ENCODE measurements at places on chromosomes 2 and 18.

GRCh38 chr2:229109195-229109594 lies 161.9 kb downstream of the PID1 start:
- DNase-seq, result no peak

DNA sequence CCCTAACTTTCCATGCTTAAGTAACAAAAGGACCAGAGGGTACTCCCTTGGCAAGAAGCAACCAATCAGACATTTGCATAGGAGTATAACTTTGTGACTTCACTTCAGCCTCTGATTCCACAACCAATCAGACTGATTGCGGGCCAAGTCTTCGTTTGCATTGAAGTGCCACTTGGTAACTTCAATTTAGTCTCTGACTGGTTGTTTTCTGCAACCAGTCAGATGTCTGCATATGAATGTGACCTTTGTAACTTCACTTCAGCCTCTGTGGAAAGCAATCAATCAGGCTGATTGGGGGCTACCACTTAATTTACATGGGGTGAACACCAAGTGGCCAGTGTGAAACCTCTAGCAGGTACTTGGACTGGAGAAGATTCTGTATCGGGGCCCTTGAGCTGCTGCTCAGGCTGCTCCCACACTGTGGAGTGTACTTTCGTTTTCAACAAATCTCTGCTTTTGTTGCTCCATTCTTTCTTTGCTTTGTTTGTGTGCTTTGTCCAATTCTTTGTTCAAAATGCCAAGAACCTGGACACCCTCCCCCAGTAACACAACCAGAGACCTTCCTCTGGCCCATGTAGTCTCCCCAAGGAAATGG lies 241.5 kb downstream of the ACKR3 start:
- DNase-seq, result no peak

DNA sequence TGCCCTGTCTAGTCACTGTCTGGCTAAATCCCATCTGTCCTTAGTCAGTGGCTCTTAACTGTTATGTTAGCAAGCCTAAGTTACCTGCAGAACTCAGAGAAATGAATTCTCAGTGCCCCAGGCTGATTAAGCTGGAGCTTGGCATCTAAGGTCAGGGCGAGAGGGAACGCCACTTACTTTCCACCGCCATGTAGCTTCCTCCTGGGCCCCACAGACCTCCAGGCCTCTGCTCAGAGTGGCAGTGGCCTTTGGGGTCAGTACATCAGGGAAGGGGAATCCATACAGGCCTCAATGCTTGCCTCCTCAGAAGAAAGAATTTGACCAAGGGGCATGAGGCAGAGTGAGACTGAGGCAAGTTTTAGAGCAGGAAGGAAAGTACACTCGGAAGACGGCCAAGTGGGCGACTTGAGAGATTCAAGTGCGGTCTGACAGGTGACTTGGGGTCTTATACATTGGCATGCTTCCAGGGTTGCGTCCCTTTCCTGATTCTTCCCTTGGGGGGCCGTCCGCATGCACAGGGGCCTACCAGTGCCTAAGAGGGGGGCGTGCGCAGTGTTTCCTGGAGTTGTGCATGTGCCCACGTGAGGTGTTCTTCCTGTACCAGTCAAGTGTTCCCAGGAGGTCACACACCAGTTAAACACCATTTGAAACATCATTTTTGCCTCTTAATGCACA lies 64.1 kb downstream of the EMILIN2 start:
- DNase-seq, result no peak

DNA sequence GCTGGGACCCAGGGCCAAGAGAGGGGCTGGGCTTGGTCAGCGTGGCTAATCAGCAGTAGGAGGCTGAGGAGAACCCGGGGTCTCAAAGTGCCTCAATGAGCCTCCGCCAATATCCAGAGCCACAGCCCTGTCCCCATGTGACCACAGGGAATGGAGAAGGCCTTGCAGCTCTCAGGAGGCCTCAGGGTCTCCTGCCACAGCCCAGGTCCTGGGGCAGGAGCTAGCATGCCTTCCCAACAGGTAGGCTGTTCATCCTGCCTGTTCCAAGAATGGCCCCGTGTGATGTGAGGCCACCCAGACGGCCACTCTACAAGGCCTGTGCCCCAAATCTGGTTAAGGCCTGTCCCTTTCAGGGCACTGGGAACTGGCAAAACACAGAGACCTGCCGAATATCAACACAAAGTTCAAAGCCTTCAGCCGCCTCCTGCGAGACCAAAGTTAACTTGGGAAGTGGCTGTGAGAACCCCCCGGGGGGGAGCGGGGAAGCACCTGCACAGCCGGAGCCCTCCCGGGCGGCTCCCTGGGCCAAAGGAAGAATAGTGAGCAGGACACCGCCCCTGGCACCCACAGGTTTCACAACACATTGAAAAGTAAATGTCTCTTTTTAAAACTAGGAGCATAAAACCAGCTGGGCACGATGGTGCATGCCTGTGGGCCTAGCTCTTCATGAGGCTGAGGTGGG lies 4.5 kb upstream of the LIMS2 start:
- no peak for DNase-seq

DNA sequence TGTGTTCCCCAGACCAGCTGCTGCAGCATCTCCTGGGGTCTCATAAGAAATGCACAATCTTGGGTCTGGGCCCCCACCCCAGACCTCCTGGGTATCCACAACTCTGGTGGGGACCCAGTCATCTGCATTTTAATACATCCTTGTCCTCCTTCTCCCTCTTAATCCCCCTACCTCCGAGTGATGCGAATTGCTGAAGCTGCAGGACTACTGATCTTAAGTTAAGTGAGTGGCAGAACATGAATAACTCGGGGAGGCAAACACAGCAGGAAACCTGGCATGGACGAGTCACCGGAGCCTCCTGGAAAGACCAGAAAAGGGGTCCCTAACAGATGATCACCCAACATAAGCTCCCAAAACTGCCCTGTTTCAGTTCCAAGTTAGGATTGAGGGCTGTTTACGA lies 283.2 kb upstream of the MGAT5 start:
- no peak for DNase-seq

DNA sequence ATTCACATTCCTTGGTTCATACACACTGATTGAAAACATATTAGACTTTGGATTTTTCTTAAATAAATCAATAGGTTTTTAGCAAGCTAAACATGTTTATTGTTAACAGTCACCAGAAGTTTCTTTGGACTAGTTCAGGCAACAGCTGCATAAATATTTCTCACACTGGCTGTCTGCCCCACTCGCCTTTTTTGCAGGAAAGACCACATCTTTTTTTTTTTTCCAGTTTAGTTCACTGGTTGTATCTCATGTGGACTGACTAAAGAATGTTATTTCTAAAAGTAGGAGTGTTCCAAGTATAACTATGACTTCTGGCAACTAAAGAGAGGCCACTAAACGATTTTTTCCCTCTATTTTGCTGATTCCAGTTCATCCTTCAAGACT lies 31.1 kb downstream of the SLC40A1 start:
- no peak for DNase-seq

DNA sequence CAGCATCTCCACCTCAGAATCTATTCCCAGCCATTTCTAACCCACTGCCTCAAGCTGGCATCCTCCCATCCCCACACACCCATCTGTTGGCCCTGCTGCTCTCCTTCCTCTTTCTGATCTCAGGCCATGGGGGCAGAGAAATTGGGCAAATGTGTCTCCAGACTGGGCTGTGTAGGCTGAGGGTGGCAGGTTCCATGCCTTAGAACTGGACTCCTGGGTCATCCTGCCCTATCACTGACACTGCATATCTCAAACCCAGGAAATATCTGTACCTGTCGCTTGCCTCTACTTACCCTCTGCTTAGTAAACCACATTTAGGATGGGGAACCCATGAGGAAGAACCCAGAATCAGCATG lies 1.8 kb downstream of the WNT10A start:
- DNase-seq, result no peak

DNA sequence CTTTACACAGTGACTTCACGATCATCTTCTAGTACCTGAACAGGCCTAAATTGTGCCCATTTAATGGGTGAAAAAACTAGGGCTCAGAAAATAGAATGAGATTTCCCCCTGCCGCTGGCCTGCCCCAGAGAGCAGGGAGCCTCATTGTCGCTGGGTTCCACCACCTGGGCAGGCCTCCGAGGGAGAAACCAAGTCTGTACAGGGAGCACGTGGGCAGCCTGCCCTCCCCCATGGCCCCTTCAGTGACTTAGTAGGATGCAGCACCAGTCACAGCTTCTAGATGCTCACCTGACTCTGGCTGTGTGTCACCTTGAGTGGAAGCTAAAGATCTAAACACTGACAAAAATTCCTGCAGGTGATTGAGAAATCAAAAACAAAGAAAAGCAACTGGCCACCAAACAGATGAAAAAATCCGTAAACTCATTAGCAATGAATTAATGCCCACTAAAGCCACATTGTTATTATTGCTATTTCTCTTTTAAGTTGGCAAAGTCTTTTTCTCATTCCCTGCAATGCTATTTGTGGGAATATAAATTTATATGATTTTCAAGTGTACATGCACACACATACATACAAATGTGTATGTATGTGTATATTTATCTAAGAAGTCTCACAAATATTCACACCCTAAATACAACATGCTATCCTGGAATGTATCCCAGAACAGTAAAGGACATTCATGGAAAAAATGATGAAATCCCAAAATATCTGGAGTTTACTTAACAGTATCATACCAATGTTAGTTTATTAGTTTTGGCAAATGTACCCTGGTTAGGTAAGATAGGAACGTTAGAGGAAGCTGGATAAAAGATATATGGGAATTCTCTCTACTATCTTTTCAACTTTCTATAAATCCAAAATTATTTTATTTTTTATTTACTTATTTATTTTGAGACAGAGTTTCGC lies 18.7 kb upstream of the ASPRV1 start:
- no peak for DNase-seq

DNA sequence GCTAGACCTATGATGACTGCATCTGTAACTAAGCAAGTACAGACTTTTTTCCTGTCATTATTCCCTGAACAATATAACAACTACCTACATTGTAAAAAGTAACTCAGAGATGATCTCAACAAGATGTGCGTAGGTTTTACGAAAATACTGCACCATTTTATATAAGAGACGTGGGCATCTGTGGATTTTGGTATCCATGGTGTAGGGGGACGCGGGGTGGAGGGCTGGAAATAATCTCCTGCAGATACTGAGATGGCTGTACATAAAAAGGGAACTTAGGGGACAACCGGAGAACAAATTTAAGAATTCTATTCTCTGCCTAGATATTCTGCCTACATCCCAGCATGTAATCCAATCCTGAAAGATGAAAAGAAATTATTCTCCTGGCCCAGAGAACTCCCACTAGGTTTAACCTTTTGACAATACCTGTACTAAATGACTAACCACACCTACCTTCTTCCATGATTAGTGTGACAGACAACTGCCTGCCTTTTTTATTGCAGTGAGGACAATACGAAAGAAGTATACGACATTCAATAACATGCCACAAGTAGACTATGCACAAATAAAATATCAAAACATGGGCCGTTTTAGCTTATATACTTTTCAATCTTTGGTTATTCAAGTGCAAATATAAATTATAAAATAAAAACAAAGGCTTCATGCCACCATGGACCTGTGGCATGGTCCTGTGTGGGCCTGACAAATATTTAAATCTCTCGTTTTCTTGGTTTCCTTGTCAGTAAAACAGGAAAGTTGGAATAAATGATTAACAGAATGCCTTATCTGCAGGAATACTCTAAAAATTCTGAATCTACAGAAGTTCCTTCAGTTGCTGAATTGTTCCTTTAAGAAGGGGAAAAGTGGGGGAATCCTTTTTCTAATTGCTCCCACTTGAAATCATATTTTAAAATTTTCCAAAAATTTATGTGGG lies 46.3 kb downstream of the RTN4 start:
- no peak for DNase-seq

GRCh38 chr2:230678451-230678850 lies 34.2 kb upstream of the CAB39 start:
- DNase-seq, result no peak

- DNase-seq, result no peak
Observed at GRCh38 chr2:222490131-222490530, 65.8 kb downstream of the SGPP2 start.

DNA sequence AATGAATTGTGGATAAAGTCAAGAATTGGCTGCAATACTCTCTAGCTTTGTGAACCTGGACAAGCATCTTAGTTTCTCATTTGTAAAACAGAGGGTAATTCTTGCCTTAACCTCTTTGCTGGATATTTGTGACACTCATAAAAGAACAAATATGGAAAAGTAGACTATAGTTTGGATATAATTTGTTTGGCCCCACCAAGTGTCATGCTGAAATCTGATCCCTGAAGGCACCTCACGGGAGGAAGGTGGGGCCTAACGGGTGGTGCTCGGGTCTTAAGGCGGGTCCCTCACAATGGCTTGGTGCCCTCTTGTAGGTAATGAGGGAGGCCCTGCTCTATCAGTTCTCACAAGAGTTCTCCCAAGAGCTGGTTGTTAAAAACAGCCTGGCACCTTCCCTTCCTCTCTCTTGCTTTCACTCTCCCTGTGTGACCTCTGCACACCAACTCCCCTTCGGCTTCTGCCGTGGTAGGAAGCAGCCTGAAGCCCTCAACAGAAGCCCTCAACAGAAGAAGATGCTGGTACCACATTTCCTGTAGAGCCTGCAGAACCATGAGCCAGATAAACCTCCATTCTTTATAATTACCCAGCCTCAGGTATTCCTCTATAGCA lies 37.4 kb downstream of the ARL4C start:
- no peak for DNase-seq

- no peak for DNase-seq
Observed at GRCh38 chr2:77520641-77521547, 1.3 kb downstream of the LRRTM4 start.

- DNase-seq, result no peak
Observed at GRCh38 chr2:80102026-80102425, 202.5 kb downstream of the LRRTM1 start.

DNA sequence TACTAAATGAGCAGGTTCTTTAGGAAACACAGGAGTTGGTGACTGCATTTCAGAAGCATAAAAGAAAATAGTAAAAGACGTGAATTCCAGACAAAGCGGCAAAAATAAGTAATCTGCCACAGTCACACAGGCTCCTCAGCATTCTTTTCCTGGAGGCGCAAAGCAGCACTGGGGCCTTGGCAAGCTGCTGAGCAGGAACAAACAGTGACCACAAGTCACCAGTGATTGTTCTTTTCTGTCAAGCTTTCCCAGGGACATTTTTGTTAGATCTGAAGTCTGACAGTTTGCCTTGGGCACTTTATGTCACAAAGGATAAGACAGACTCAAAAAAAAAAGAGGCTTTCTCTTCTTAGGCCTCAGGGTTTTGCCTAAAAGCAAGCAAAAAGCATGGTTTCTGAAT lies 216.2 kb downstream of the CDH20 start:
- DNase-seq, result no peak

GRCh38 chr18:76454418-76454817 lies 40.6 kb downstream of the ZNF516 start:
- DNase-seq, result no peak

- DNase-seq, result no peak
Observed at GRCh38 chr2:41847744-41848441, 199.9 kb upstream of the PKDCC start.

- DNase-seq, result no peak
Observed at GRCh38 chr2:75870651-75871137, 160.0 kb upstream of the GCFC2 start.

- DNase-seq, result no peak
Observed at GRCh38 chr18:39648616-39649015, 2083.0 kb upstream of the CELF4 start.

GRCh38 chr18:58730618-58731017 lies 59.4 kb downstream of the MALT1 start:
- no peak for DNase-seq

GRCh38 chr18:3590096-3590630 lies 140.2 kb downstream of the TGIF1 start:
- no peak for DNase-seq

- no peak for DNase-seq
Observed at GRCh38 chr2:175454953-175455389, 273.5 kb upstream of the ATP5MC3 start.

- DNase-seq, result no peak
Observed at GRCh38 chr18:58254873-58255511, 211.0 kb downstream of the NEDD4L start.

- DNase-seq, result no peak
Observed at GRCh38 chr18:7532942-7533341, 34.2 kb upstream of the PTPRM start.

All from C1 segment of cervical spinal cord (tissue), 14 donors.